ENCODE measurements at places on chromosomes 11 and 22. TPM values are rescaled to one million over a fixed set of nuclear protein-coding genes. Genes with fewer than 3 reads are reported as not detected.

OR5P2 gene
- total RNA-seq: not detected

- DNase-seq: no peak
- H3K4me3 ChIP-seq: no peak overlapping the region
- no peaks in the 10 kb centered on the region for H3K27me3 ChIP-seq
- no peaks in the 10 kb centered on the region for H3K36me3 ChIP-seq
Observed at GRCh38 chr22:38104084-38104483, 6.4 kb downstream of the BAIAP2L2 start.

- peaks cover 4% of the 10 kb centered on the region for H3K27me3 ChIP-seq
- no peak for DNase-seq
- H3K27ac ChIP-seq: no peak overlapping the region
- H3K4me3 ChIP-seq: no peak overlapping the region
- no peaks in the 10 kb centered on the region for H3K4me1 ChIP-seq
- H3K36me3 ChIP-seq: no peaks in the 10 kb centered on the region
Observed at GRCh38 chr11:116499396-116500003, 273.3 kb downstream of the BUD13 start.

DNA sequence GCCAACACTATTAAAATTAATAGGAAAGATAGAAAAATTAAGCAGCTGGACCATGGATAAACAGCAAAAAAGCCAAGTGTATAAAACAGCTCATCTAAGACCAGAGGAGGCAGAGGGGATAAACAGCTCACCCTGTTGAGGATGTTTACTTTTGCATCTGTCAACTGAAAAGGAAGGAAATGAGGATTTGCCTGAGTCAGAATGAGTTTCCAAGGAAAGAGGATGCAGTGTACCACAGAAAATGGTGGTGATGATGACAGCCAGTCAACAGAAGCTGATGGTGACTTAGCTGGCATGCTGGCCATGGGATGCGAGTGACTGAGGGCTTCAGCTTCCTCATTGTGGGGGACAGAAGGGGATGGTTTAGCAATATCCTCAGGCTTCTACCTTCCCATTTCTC, 183.5 kb downstream of the KIRREL3 start:
- H3K4me3 ChIP-seq: no peak overlapping the region
- no peaks in the 10 kb centered on the region for H3K27me3 ChIP-seq
- DNase-seq: no peak
- no peaks in the 10 kb centered on the region for H3K36me3 ChIP-seq
- H3K27ac ChIP-seq: no peak overlapping the region

DNA sequence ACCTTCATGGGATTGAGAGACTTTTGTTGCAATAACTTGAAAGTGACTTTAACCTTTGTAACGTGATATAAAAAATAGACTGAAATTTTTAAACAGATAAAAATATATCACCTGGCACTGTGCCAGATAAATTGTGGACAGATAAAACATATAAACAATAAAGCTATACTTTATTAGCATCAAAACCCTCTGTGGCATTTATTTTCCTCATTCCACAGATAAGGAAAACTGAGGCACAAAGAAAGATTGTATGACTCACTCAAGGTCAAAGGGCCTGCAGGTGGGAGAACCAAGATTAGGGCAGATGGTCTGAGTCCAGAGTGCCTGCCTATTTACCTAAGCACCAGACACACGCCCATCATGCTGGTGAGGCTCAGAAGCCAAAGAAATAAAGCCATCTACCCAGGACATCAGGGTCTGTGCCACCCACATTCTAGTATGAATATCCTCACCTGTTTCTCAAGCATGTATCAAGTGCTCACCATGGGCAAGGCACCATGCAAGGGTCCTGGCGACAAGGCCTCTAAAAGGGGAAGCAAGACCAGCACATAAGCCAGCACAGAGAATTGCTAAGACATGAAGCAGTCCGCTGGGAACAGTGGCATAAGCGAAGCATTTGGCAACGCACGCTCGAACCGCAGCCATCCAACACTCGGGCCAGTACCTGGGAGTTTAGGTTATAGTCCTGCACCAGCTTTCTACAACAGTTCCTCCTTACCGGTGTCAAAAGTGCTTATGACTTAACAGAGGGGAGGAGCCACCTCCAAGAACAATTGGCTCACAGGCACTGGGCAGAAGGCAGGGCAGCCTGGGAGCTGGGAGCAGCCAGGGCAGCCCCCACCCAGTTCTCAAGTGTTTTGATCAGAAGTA, 17.6 kb downstream of the MYH9 start:
- H3K27ac ChIP-seq: peak overlapping the region; percentile 93
- no peaks in the 10 kb centered on the region for H3K36me3 ChIP-seq
- no peaks in the 10 kb centered on the region for H3K27me3 ChIP-seq
- peaks cover 100% of the 10 kb centered on the region for H3K4me1 ChIP-seq

DNA sequence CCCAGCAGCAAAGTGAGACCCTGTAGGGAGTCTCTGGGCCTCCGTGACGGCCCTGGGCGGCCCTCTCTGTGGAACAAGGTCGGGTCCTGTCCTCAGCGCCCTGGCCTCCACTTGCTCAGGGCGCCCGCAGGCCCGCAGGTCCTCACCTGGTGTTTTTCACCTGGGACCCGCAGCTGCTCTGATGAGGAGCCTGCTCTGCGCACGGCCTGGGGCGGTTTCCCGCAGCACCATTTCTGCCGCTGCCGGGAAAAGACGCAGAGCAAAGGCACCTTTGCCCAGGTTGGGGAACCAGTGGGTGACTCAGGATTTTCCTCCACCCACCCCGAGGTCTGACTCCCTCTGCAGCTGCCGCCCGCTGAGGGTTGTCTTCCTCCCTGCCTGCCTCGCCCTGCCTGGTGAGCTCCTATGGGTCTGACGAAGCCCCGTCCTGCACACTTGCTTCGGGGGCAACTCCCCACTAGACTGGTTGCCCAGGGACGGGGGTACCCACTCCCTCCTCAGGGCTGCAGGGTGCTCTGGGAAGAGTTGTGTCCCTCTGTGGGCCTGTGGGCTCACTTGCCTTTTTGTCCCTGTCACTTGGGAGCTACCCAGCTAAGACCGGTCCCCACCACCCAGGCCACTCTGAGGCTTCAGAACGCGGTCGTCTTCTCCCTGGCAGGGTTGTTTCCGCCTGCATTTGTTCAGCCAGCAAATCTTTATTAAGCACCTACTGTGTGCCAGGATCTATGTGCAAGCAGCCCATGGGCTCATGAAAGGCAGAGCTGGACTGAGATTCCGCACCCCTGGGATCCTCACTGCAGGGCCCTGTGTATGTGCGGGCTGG, 89.5 kb downstream of the KCNQ1 start:
- H3K36me3 ChIP-seq: no peaks in the 10 kb centered on the region
- H3K27me3 ChIP-seq: no peaks in the 10 kb centered on the region
- H3K27ac ChIP-seq: peak overlapping the region; percentile 65
- H3K4me1 ChIP-seq: peaks cover 16% of the 10 kb centered on the region

Measured in vagina (tissue), 2 donors.